ENCODE measurements at places on chromosomes 5 and 9. TPM values are rescaled to one million over a fixed set of nuclear protein-coding genes. Genes with fewer than 3 reads are reported as not detected.

Gene APC
- 48.4 TPM for total RNA-seq

Gene ELOVL7
- total RNA-seq, result 0.96 TPM

Gene IER5L
- total RNA-seq, result 19.1 TPM

Gene TCOF1
- 96.0 TPM for total RNA-seq

Gene DAPK1
- 64.1 TPM for total RNA-seq

Gene PCDHB4
- total RNA-seq, result 2.6 TPM

Gene TEX48
- total RNA-seq, result not detected

Gene SLC36A2
- total RNA-seq, result not detected

Gene SPATA31E1
- total RNA-seq, result 0.21 TPM

Gene TAF11L14
- not detected for total RNA-seq

Gene ADGRD2
- total RNA-seq, result not detected

Gene HTR4
- not detected for total RNA-seq

Gene NEURL1B
- 6.1 TPM for total RNA-seq

Data from neural crest cell (in vitro differentiated cells).